ENCODE measurements at places on chromosomes 5 and 9. TPM values are rescaled to one million over a fixed set of nuclear protein-coding genes. Genes with fewer than 3 reads are reported as not detected.

Gene GABRA1
- not detected for total RNA-seq

Gene KCTD16
- 1.1 TPM for total RNA-seq

Gene LTC4S
- total RNA-seq, result 0.88 TPM

Gene FCN2
- not detected for total RNA-seq

Gene LOX
- total RNA-seq, result 92.5 TPM

Gene PCDHB3
- 0.29 TPM for total RNA-seq

Gene LCN10
- total RNA-seq, result not detected

Gene OMD
- not detected for total RNA-seq

Gene TBC1D9B
- 63.5 TPM for total RNA-seq

Gene PLAC8L1
- not detected for total RNA-seq

Gene FBP1
- total RNA-seq, result not detected

Gene WWC1
- total RNA-seq, result 4.7 TPM

Gene MUSK
- 0.44 TPM for total RNA-seq

Gene WDR5
- total RNA-seq, result 27.9 TPM

Gene DCTN4
- total RNA-seq, result 64.0 TPM

Gene DMGDH
- total RNA-seq, result 1.5 TPM

Gene RLN1
- total RNA-seq, result not detected

Gene ZBTB34
- 9.7 TPM for total RNA-seq

Gene TPRN
- 14.9 TPM for total RNA-seq

Gene TRAF1
- total RNA-seq, result 1.7 TPM

Gene GARNL3
- total RNA-seq, result 1.3 TPM

Gene SH3TC2
- total RNA-seq, result 10.6 TPM

Gene MYMK
- total RNA-seq, result not detected

Gene TLX3
- not detected for total RNA-seq

Gene STPG3
- not detected for total RNA-seq

Gene PCDHGB2
- total RNA-seq, result 2.2 TPM

Gene AQP7
- total RNA-seq, result not detected

Gene MOB3B
- 0.57 TPM for total RNA-seq

Gene RASGRF2
- total RNA-seq, result 53.7 TPM

Gene PRRC2B
- total RNA-seq, result 109 TPM

Gene PLPPR1
- not detected for total RNA-seq

Gene PCDHB9
- not detected for total RNA-seq

Gene SH3GL2
- total RNA-seq, result 0.72 TPM

Gene GRM6
- not detected for total RNA-seq

Gene CEL
- not detected for total RNA-seq

Gene SAP30L
- total RNA-seq, result 18.4 TPM

Gene FGD3
- total RNA-seq, result not detected

Gene CIZ1
- 47.1 TPM for total RNA-seq

Gene OR13C9
- not detected for total RNA-seq

Gene ORM2
- not detected for total RNA-seq

Gene RASEF
- total RNA-seq, result 0.44 TPM

Gene DMRT3
- total RNA-seq, result not detected

Gene CCDC192
- total RNA-seq, result not detected

Gene LCP2
- total RNA-seq, result not detected

Gene C1QTNF2
- total RNA-seq, result not detected

Gene TOR4A
- 48.1 TPM for total RNA-seq

Gene C9orf152
- not detected for total RNA-seq

Gene ABITRAM
- 7.2 TPM for total RNA-seq

Gene PRLR
- total RNA-seq, result 0.22 TPM

Gene NUTM2G
- total RNA-seq, result not detected

Gene FOXI1
- total RNA-seq, result not detected

All from placental pericyte (primary cell).